ENCODE measurements at places on chromosomes 16 and 17. TPM values are rescaled to one million over a fixed set of nuclear protein-coding genes. Genes with fewer than 3 reads are reported as not detected.

The KRT33A gene
- total RNA-seq = not detected

The RNU2-1 gene
- total RNA-seq = not detected

The TMEM114 gene
- not detected for total RNA-seq

The MT1F gene
- total RNA-seq = 0.33 TPM

The KRT15 gene
- 0.65 TPM for total RNA-seq

The BAIAP3 gene
- 0.67 TPM for total RNA-seq

The CTU2 gene
- total RNA-seq = 36.6 TPM

The NXPH3 gene
- 1.6 TPM for total RNA-seq

The EFNB3 gene
- 1.1 TPM for total RNA-seq

The VKORC1 gene
- 60.6 TPM for total RNA-seq

The PROCA1 gene
- total RNA-seq = 1.3 TPM

The C16orf54 gene
- not detected for total RNA-seq

The ASIC2 gene
- total RNA-seq = not detected

The ACSM5 gene
- not detected for total RNA-seq

The UTS2R gene
- not detected for total RNA-seq

The COASY gene
- total RNA-seq = 19.6 TPM
